Stimulated activated CD4-positive, alpha-beta T cell treated with anti-CD3 and anti-CD28 coated beads, Interleukin-12 subunit alpha, Interleukin-12 subunit beta, amount 100 ng/mL, for 24 hours (primary cell): ENCODE measurements at places on chromosomes 6 and 20.

GRCh38 chr20:36941401-36941835, 10.1 kb downstream of the SAMHD1 start:
- DNase-seq = no peak

DNA sequence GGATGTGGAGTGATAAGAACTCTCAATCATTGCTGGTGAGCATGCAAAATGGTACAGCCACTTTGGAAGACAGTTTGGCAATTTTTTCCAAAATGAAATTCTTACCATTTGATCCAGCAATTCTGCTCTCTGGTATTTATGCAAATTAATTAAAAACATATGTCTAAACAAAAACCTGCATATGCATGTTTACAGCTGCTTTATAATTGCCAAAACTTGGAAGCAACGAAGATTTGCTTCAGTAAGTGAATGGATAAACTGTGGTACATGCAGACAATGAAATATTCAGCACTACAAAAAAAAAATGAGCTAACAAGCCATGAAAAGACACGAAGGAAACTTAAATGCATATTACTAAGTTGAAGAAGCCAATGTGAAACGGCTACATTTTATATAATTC, 55.5 kb upstream of the SMLR1 start:
- no peak for DNase-seq

- DNase-seq = no peak
Observed at GRCh38 chr20:37758332-37758731, 64.5 kb downstream of the CTNNBL1 start.

DNA sequence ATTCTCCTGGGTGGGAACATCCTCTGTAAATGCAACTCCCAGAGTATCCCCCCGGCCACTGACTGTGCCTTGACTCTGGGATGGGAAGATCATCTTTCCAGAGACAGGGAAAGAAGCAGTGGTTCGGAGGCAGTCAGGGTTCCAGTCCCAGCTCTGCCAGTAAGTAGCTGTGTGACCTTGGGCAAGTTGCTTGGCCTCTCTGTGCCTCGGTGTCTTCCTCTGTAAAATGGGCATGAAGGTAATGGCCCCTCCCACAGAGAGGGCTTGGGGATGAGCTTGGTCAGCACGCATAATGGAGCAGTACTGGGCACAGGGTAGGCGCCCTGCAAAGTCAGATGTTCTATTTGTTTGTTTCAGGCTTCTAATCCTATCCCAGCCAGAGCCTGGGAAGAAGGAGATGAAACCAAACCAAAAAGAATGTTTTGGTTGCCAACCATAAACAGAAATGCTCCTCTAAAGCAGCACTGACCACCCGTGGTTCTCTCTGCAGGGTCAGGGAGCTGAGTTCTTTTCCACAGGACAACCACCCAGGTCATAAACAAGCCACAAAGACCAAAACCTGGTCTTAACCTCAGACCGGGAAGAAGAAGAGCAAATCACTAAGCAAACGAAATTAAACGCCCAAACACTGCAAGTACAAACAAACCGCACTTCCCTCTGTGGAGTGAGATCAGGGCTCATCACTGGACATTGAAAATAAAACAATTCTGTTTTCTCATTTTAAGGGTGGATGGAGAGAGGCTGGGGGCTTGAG, 381.0 kb upstream of the SULF2 start:
- DNase-seq = no peak

- DNase-seq = no peak
Observed at GRCh38 chr6:75489025-75489424, 4.6 kb downstream of the FILIP1 start.

DNA sequence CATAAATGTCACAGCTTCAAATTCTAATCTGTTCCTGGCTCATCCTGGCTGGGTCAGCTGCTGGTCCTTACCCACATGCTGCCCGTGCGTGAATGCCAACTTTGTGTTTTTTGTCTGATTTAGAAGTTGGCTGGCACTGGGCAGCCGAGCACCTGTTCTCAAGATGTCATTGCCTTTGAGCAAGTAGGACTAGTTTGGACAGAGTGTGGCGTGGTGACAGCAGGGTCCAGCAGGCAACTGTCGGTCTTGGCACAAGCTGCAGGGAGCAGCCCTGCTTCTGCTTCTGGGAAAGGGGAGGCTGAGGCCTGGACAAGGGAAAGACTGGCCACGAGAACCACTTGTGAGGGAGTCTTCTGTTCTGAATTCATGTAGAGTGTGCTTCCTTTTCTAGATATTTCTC, 26.4 kb upstream of the ADRM1 start:
- DNase-seq = no peak

DNA sequence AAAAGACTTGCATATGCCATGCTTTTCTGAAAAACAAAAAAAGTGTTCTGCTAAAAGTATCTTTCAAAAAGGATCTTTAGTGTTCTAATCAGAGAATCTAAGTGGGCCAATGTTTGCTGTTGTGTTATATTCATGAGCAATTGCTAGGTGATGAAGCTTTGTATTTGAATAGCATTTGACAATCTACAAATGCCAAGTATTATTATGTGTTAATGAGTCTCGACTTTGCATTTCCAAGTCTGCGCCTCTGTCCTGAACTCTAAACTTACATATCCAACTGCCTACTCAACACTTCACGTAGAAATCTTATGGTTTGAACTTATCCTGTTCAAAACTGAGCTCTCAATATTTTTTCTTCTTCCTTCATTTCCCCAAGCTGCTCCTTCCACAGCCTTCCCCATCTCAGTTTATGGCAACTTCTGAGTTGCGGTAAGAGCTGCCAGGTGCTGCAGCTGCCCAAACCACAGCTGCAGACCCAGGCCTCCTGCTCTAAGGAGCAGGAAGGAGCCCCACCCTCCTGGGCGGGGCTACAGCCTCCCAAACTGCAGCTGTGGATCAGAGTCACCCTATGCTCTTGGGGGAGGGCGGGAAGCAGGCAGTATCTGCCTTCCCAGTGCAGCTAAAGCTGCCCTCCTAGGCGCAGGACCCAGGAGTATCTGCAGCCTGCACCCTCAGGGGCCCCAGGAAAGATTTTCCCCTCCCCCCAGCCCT, 16.7 kb upstream of the MAK start:
- no peak for DNase-seq

DNA sequence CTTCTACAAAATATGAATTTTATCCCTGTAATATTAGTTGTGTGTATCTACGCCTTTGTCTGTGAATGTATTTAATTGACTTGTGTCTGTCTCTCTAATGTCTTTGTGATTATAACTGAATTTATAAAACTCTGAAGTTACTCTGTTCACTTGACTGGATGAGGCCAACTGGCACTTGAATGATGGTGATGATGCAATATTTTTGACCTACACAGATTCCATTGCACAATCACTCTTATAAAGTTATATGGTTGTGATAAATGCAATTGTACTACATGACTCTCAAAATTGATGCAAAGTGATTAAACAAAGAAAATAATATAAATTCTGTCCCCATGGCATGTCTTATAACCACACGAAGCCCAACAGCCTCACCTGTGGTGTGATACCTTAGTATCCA, 287.3 kb upstream of the PLN start:
- no peak for DNase-seq

- no peak for DNase-seq
Observed at GRCh38 chr6:73803562-73804241, 107.7 kb downstream of the CD109 start.

GRCh38 chr20:44536175-44536574, 14.3 kb upstream of the SERINC3 start:
- no peak for DNase-seq

- no peak for DNase-seq
Observed at GRCh38 chr6:158603261-158604047, 41.1 kb downstream of the DYNLT1 start.

GRCh38 chr6:150491131-150491810, 108.4 kb upstream of the PLEKHG1 start:
- DNase-seq = no peak

DNA sequence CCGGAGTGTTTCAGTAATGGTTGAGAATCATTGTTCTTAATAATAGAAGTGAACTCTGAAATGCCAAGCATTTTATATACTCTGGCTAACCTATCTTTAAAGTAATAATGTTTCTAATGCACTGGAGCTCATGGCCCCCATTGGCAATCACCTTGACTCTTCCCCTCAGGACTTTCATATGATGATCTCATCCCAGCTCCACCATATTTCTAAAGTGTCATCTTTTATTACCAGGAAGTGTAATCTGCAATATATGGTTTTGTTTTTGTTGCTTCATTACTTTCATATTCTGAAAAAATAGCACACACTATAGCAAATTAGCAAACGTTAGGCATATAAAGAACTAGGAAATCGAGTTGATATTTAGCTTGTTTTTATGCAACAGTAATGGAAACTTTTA, 60.3 kb downstream of the TULP4 start:
- DNase-seq = no peak

DNA sequence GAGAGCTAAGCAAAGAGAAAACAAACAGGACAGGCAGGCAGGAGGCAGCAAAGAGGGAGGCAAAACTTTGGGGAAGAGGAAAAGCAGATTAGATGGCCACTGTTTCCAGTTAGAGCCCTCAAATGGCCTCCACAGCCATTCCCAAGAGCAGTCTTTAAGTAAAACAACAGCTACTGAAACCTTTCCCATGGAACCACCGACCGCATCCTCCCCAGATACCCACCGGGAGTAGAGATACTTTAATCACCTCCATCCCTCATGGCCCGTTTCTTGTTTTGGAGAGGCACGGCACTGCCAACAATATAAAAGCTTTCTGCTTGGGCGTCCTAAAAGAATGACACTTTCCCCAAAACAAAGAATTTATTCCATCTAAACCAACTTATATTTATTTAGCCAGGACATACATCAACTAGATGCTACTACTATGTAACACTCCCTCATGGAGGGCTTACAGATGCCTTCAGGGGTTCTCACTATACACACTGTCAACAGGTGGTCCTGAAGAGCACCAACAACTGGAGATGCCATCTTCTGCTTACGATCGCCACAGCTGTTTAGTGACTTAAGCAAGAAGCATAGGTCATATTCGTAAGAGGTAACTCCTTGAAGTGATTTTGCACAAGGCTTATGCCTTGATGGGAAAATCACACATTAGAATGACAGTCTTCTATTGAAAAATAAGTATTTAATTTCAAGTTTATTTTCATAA, 43.4 kb downstream of the CNKSR3 start:
- DNase-seq = no peak

DNA sequence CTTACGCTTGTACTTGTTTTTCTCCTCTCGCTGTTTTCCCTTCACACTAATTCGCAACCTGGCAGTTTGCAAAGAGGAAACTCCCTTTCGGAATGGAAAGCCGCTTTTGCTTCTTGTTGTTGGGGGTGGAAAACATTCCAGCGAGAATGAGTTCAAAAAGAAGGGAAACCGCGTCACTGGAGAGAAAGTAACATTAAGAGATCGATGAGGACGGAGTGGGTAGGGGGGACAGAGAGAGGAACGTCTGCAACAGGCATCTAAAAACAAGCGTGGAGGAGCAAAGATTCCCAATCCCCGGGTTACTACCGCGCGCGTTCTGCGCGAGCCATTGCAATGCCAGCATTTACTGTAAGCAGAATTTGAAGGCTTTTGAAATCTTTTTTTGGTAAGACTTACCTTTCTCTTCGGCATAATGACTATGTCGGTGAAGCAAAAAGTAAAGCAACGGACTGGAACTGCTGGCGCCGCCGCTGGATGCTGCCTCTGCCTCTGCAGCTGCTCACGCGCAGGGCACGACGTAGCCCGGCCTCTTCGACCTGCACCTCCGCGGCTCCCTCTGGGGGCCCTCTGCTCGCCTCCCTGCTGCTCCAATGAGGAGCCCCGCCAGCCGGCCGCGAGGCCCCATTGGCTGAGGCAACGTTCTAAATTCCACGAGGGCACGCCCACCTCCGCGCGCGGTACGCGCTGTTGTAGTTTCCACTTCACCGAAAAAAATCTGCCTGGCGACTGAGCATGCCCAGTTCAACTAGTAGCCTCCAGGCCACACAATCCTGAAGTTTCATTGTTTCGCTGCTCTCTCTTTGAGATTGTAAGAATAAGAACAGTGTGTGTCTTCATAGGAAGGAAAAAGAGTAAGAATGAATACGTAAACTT, at the start of gene HMGN3:
Gene HMGN3 (minus strand): TSS at position 533 of the 873 bp plus-strand sequence.
- peak; percentile 88 for DNase-seq

- DNase-seq = no peak
Observed at GRCh38 chr6:89085409-89086205, 5.1 kb downstream of the PNRC1 start.

GRCh38 chr6:40714576-40715564, 127.7 kb upstream of the LRFN2 start:
- DNase-seq = no peak

DNA sequence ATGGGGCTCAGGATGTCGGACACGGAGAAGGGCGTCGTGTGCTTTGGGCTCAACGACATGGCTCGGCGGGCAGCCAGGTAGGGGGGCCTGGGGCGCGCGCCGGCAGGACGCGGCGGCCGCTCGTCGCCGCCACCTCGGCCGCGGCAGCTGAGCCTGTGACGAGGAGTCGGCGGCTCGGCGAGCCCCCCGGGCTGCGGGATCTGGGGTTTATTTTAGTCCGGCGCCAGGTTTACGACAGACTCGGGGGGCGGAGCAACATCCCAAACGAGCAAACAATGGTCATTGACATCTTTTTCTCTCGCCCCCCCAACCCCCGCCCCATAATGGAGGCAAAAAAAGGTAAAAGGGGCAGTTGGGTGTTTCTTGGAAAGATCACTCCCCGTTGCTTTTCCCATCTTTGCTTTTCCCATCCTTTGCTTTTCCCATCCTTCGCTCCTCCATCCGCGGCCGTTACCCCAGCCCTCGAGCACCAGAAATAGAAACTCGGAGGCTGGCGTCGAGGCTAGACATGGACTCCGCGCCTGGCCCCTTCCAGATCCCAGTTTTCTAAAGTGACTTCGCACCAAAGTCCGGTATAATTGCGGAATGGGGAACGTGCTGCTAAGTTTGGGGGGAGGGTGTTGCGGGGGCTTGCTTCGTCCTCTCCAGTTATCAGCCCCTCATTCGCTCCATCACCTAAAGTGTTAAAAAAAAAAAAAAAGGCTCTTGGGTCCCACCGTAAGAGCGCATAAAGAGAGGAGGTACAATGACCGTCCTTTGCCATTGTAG, at the start of gene NKX2-4:
Gene NKX2-4 (minus strand): TSS at position 186 of the 768 bp plus-strand sequence. CDS start 127 bp downstream, at position 59.
- no peak for DNase-seq

- no peak for DNase-seq
Observed at GRCh38 chr20:40462566-40462965, 226.5 kb downstream of the MAFB start.

- DNase-seq = no peak
Observed at GRCh38 chr20:32971703-32972161, 32.5 kb downstream of the SUN5 start.

DNA sequence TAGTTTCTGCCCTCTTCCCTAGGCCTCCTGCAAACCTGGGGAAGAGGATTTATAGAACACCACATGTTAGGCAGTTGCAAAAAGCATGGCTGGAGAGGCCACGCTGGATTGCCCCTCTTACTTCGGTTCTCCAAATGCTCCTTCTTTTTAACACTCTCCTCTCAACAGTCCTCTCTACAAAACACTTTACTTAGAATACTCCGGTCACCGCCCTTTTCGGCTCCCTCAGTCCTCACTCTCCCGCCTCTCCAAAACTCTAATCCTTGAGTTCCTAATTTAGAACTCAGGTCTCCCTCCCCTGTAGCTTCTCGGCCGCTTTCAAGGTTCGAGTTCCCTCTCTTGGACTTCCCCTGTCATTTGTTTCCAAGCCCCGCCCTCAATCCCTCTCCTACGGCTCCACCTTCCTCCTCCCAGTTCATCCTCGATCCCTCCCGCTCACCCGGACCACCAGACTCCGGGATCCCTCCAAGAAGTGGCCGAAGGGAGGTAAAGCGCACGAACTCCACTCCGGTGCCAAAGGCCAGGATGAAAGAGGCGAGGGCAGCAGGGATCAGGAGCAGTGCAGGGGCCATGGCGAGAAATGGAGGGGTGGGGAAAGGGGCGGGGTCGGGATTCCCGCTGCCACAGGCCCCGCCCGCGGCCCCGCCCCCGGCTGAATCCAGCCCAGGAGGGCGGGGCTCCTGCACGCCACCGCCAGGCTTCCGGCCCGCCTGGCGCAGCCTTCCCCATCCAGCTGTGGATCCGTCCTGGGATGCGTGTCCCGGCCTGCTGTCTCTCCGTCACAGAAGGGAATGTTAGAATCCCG, at the start of gene NRM:
Gene NRM (minus strand): TSS at position 582 of the 805 bp plus-strand sequence. CDS start 10 bp downstream, at position 572.
- peak; percentile 81 for DNase-seq
